Mesenteric fat pad (tissue), 1 donor: ENCODE measurements at places on chromosomes 12 and 14. TPM values are rescaled to one million over a fixed set of nuclear protein-coding genes. Genes with fewer than 3 reads are reported as not detected.
A peak's percentile ranks its signal among the peaks of the same experiment; 100 is the strongest.

- no peak for DNase-seq
Measured at GRCh38 chr12:61654698-61655097, 605.5 kb upstream of the USP15 start.

DNA sequence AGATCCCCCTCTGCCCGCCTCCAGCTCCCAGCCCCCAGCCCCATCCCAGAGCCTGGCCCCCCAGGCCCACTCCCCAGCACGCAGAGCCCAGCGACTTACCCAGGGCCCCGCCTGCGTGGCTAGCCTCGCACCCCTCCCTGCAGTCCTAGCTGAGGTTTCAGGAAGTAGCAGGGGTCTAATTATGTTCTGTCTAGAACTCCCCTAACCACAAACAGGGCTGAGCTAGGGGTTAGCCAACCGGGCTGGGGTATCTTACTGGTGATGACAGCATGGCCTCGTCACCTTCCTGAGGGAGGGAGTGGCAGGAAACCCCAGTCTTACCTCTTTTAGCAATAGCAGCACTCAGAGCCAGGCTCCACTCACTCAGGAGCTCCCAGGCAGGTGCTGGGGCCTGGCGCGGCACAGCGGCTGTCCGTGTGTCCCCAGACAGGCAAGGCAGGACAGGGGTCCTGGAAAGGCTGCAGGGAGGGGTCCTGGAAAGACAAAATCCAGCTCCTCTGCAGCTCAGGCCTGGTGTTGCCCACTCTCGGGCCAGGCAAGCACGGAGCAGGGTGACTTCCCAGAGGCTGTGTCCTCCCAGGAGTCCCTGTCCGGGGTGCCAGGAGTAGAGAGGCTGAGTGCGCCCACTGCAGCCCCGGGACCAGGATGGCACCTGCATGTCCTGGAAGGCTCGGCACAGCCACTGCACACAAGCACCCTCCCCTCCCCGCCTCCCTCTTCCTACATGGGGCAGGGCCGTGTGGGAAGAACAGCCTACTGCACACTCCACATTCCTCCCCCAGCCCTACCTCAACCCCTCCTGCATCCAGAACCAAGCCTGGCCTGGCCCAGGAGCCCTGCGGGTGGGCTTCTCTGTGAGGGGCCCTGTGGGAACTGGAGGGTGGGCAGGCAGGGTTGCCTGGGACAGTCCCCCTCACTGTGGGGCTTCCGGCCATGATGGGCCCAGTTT lies at the start of gene GPR132:
TSS of gene GPR132 (minus strand) at position 151 of the 949 bp plus-strand sequence. CDS start 10,010 bp downstream, outside the sequence.
- no peak for DNase-seq

GRCh38 chr12:20220339-20220738 lies 148.0 kb upstream of the PDE3A start:
- no peak for DNase-seq

REM2 gene
- 0.39 TPM for total RNA-seq

DNA sequence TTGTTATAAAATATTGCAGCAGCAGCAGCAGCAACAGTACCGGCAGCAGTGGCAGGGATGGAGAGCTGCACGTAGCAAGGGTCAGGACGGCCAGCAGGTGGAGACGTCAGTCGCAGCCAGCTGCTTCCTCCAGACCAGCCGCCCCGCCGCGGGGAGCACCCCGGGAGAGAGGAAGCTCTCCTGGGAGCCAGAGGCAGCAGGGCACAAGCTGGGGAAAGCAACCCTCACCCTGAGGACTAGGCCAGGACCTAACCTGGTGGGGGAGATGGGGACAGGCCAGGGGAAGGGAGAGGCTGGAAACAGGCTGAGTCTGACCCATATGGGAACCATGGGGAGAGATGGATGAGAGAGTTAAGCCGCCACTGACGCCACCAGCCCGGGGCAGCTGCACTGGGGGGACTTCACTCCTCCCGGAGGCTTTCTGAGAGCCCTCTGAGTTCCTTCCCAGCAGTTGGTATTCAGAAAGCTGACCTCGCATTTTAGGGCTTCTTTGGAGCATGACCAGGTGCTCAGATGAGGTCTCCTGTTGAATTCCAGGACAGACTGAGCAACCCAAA lies 56.3 kb downstream of the SPTB start:
- DNase-seq: no peak

DNA sequence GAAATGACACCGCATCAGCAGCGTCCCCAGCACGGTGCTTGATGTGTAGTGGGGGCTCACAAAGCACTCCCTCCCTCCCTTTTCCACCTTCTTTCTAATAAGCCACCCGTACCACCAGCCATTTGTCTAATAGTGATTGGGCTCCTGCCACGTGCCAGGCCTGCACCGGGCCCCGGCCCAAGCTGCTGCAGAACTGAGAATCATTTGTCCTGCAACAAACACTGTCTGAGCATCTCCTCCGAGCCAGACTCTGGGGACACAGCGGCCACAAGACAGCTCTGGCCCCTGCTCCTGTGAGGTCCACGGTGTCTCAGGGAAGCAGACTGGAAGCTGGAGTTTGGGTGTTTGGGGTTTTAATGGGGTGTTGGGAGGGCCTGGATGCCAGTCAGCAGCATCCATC lies 43.9 kb downstream of the MVK start:
- DNase-seq: no peak

DNA sequence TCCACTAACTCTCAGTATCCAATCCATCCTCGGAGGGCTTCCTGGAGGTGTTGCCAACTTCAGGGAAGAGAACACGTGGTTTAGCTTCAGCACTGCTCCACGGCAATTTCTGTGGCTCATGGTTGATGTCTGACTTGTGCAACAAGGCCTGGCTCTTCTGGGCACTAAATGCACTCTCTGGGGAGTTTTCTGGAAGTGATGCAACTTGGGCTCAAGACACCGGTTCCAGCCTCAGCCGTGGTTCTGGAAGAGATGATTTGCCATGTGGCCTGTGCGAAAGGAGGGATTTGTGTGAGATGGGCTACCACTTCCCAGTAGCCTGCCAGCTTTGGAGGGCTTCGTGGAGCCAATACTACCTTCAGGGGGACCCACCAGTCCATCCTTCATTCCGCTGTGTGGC lies 118.6 kb upstream of the RTL1 start:
- DNase-seq: peak; percentile 77
